ENCODE measurements at places on chromosomes 3 and 15. TPM values are rescaled to one million over a fixed set of nuclear protein-coding genes. Genes with fewer than 3 reads are reported as not detected.

The LRRK1 gene
- total RNA-seq = 0.57 TPM

The CHP1 gene
- 62.2 TPM for total RNA-seq

The KNL1 gene
- total RNA-seq = 61.4 TPM

DNA sequence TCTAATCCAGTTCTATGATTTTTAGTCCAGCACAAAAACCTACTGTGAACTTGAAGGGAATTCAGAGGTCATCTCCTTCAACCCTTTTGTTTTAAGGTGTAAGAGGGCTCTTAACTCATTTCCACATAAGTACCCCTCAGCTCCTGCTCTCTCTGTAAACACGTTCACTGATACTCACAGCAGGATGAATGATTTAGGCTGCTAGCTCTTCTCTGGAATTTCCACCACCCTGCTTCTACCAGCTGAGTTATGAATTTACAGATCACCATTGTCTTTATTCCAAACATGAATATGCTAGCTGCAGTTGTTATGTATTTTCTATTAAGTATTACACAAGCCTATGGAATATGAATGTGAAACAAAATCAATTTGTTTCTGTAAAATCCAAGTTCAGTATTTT, 101.3 kb upstream of the NANOGP8 start:
- H3K36me3 ChIP-seq = no peaks in the 10 kb centered on the region
- no peak for DNase-seq
- no peak overlapping the region for H3K27ac ChIP-seq

DNA sequence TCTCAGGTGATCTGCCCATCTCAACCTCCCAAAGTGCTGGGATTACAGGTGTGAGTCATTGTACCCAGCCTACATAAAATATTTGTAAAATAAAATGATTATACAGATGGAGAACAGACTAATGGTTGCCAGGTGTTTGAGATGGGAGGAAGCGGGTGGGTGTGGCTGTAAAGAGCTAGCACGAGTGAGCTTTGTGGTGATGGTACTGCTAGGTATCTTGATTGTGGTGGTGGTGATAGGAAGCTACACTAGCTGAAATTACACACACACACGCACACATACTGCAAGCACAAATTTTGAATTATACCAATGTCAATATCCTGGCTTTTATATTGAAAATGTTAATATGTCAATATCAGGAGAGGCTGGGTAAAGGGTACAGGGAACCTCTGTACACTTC, 5.4 kb downstream of the PGPEP1L start:
- no peak overlapping the region for H3K4me3 ChIP-seq
- H3K27ac ChIP-seq = no peak overlapping the region
- H3K27me3 ChIP-seq = no peaks in the 10 kb centered on the region
- no peak for DNase-seq
- no peaks in the 10 kb centered on the region for H3K36me3 ChIP-seq

DNA sequence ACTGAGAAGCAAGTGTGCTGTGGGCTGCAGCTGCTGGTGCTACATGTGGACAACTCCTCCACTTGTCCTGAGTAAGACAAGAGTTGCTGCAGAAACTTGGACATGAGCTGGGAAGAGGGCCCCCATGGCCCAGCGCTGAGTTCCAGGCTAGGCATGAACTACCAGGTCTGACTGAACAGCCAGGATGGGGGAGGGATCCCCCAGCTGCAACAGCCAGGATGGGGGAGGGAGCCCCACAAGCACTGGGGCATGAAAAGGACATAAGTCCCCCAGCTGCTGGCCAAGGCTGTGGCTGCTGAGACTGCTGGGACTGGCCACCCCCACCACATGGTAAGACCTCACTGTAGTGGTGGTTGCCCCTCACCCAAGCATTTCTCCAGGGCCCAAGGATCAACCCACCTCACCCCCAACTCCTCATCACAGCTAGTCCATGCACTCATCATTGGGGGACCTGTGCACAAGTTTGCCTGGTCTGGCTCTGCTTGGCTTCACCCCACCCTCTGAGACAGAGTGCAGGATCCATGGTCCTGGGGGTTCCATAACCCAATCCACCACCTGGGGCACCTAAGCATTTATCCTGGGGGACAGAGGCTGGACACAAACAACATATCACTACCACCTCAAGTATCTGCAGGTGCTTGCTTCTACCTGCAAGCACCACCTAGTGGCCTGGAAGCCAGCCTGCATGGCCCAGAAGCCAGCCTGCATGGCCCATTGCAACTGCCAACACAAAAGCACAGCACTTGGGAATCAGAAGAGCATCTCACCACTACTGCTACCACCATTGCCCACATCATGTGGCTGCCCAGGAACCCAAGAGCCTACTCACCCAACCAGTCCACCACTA, 84.5 kb upstream of the STT3B start:
- peak; percentile 41 for DNase-seq
- H3K36me3 ChIP-seq = peaks cover 8% of the 10 kb centered on the region
- H3K27ac ChIP-seq = peak overlapping the region; percentile 60
- no peaks in the 10 kb centered on the region for H3K27me3 ChIP-seq
- no peak overlapping the region for H3K4me3 ChIP-seq
- peaks cover 18% of the 10 kb centered on the region for H3K4me1 ChIP-seq

- no peak overlapping the region for H3K4me3 ChIP-seq
- H3K27me3 ChIP-seq = no peaks in the 10 kb centered on the region
- no peaks in the 10 kb centered on the region for H3K4me1 ChIP-seq
- H3K36me3 ChIP-seq = peaks cover 2% of the 10 kb centered on the region
- DNase-seq = no peak
- H3K27ac ChIP-seq = no peak overlapping the region
Measured at GRCh38 chr15:35374661-35375060, 171.3 kb downstream of the DPH6 start.

DNA sequence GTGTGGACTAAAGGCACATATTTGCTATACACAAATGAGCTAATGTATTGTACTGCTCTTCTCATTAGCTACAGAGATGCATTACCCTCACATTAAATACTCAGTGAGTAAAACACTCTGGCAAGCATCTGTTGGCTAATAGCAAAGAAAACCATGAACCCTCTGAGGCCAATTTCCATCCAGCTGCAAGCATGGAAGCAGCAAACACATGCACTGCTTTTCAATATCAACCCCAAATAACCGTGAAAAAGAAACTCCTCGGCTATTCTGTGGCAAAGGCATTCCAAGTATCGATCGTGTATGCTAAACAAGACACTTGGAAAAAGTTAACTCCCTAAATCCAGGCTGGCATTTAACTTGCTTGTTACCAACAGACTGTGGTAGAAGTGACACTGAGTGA, 67.0 kb downstream of the PEAK1 start:
- H3K4me3 ChIP-seq = no peak overlapping the region
- no peaks in the 10 kb centered on the region for H3K36me3 ChIP-seq
- no peak for DNase-seq

DNA sequence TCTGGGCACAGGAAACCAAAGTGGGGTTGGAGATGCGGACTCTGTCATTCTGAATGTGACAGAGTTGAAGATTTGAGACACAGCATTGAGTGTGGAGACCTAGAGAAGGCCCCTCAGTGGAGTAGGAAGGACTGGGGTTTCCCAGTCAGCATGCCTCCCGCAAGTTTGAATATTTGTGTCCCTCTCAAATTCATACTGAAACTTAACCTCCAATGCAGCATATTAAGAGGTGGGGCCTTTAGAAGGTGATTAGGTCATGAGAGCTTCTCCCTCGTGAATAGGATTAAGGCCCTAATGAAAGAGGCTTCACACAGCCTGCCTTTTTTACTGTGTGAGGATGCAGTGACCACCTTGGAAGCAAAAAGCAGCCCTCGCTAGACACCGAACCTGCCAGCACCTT, 8.0 kb downstream of the HDDC3 start:
- H3K4me3 ChIP-seq = no peak overlapping the region
- no peaks in the 10 kb centered on the region for H3K27me3 ChIP-seq
- peaks cover 43% of the 10 kb centered on the region for H3K36me3 ChIP-seq
- H3K27ac ChIP-seq = peak overlapping the region; percentile 46

- H3K27me3 ChIP-seq = no peaks in the 10 kb centered on the region
- DNase-seq = peak; percentile 81
- H3K36me3 ChIP-seq = peaks cover 12% of the 10 kb centered on the region
- H3K4me1 ChIP-seq = peaks cover 72% of the 10 kb centered on the region
- peak overlapping the region; percentile 58 for H3K4me3 ChIP-seq
Measured at GRCh38 chr15:90851940-90852339, 16.4 kb upstream of the FURIN start.

GRCh38 chr3:146308222-146308621, 57.3 kb upstream of the PLSCR4 start:
- peaks cover 3% of the 10 kb centered on the region for H3K27me3 ChIP-seq
- H3K4me3 ChIP-seq = no peak overlapping the region
- H3K27ac ChIP-seq = no peak overlapping the region
- DNase-seq = no peak
- no peaks in the 10 kb centered on the region for H3K36me3 ChIP-seq

DNA sequence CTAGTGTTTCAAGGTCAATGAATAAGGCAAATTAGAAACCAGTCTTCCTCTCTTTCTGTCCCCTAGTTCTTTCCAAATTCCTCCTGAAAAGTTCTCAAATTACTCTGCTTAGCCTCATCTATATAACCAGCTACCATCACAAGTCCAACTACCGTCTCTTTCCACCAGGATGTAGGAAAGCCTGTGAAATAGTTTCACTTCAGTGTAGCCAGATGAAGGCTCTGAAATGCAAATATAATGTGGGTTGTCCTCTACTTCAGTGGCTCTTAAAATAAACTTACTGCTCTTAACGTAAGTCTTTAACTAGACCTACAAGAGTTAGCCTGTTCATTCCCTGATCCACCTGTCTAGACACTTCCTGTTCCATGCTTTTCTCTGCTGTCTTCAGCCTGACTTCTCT, 827.7 kb downstream of the ROBO1 start:
- no peaks in the 10 kb centered on the region for H3K4me1 ChIP-seq
- DNase-seq = no peak
- H3K36me3 ChIP-seq = no peaks in the 10 kb centered on the region
- no peaks in the 10 kb centered on the region for H3K27me3 ChIP-seq
- H3K27ac ChIP-seq = no peak overlapping the region
- no peak overlapping the region for H3K4me3 ChIP-seq

All from activated CD8-positive, alpha-beta T cell treated with anti-CD3 and anti-CD28 coated beads, Interleukin-2, amount 10 ng/mL, durations not matched to agents 7 days and 5 days (primary cell).